ENCODE measurements at places on chromosomes 2 and 18. TPM values are rescaled to one million over a fixed set of nuclear protein-coding genes. Genes with fewer than 3 reads are reported as not detected.

GRCh38 chr18:38007676-38008330 is 442.2 kb upstream of the CELF4 start:
- no peak overlapping the region for H3K27ac ChIP-seq
- DNase-seq = no peak
- H3K4me1 ChIP-seq = no peaks in the 10 kb centered on the region
- no peaks in the 10 kb centered on the region for H3K36me3 ChIP-seq
- H3K4me3 ChIP-seq = no peak overlapping the region

DNA sequence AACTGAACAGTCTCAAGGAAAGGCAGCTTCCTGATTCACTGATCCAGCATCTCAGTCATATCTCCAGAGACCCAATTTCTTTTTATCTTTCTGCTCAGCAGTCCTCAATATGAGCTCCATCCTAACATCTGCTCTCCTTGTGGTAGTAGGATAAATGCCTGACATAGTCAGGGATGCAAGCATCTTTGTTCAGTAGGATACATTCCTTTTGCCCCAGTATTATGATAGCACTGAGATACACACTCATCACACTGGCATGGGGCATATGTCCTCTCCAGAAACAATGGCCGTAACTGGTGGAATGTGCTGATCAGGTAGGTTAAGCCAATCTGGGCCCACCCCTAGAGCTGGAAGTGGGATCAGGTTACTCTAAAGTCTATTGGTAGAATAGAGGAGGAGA is 207.2 kb downstream of the ETAA1 start:
- DNase-seq = no peak
- H3K36me3 ChIP-seq = no peaks in the 10 kb centered on the region
- peaks cover 2% of the 10 kb centered on the region for H3K27me3 ChIP-seq
- no peaks in the 10 kb centered on the region for H3K4me1 ChIP-seq
- no peak overlapping the region for H3K27ac ChIP-seq

Gene TMEM247
- total RNA-seq = not detected

DNA sequence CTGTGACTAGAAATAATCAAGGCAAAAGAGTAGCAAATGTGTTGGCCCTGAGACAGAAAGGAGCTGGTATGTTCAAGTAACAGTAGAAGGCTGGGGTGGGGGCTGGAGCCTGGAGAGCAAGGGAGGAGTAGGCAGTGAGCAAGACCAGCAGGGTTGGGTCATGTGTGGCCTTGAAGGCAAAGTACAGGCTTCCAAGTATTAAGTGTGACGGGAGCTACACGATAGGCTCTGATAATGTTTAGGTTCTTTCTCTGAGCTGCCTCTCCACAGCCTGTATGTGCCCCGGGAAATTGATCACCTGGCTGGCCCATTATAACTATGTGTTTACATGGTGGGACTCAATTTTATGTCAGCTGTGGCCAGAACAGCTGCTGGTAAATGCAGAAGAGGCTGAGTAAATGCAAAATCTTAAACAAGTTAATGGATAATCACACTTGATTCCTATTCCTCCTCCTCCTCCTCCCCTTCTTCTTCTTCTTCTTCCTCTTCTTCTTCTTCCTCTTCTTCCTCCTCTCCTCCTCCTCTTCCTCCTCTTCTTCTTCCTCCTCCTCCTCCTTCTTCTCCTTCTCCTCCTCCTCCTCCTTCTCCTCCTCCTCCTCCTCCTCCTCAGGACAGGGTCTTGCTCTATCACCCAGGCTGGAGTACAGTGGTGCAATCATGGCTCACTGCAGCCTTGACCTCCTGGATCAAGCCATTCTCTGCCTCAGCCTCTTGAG is 9.3 kb downstream of the IL1F10 start:
- peaks cover 4% of the 10 kb centered on the region for H3K4me1 ChIP-seq
- no peak for DNase-seq
- no peaks in the 10 kb centered on the region for H3K36me3 ChIP-seq
- no peak overlapping the region for H3K27ac ChIP-seq
- H3K4me3 ChIP-seq = no peak overlapping the region

DNA sequence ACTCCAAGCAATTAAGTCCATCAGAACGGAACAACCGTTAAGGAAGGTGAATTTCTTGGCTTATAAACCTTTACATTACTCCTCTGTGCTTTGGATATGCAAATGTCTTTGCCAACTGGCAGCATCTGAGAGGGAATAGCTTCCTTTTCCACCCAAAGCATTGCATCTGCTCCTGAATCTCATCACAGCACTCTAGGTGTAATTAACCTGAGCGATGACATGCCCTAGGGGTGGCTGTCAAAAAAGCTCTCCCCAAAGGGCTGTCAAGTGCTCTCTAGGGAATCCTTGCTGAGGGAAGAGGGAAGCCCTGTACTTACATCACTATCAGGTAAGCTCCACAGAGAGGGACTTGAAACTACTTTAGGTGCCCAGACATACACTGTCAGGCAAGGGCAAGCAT is 5.5 kb upstream of the SMARCAL1 start:
- peaks cover 4% of the 10 kb centered on the region for H3K4me1 ChIP-seq
- no peak overlapping the region for H3K27ac ChIP-seq
- no peak for DNase-seq
- no peak overlapping the region for H3K4me3 ChIP-seq
- H3K27me3 ChIP-seq = peaks cover 2% of the 10 kb centered on the region
